Neural progenitor cell (in vitro differentiated cells): ENCODE measurements at places on chromosomes 4 and X. TPM values are rescaled to one million over a fixed set of nuclear protein-coding genes. Genes with fewer than 3 reads are reported as not detected.

Gene ARMCX1
- 30.8 and 41.9 TPM in 2 replicates for total RNA-seq

Gene IL21
- total RNA-seq, result not detected in 2 replicates

Gene BTC
- total RNA-seq, result 0.80 and 0.81 TPM in 2 replicates

Gene UBA6
- 120 and 162 TPM in 2 replicates for total RNA-seq

Gene ODAM
- total RNA-seq, result not detected in 2 replicates

Gene MUC7
- not detected in 2 replicates for total RNA-seq

Gene HGFAC
- not detected in 2 replicates for total RNA-seq

Gene STAP1
- total RNA-seq, result not detected in 2 replicates

Gene EDA2R
- total RNA-seq, result 8.0 and 8.8 TPM in 2 replicates

Gene F8A3
- total RNA-seq, result 0.73 and 3.5 TPM in 2 replicates

Gene ADAM29
- 0.40 TPM in 1 of 2 replicates, not detected in the other for total RNA-seq

Gene LRAT
- 0.81 and 0.94 TPM in 2 replicates for total RNA-seq
